Stimulated activated naive CD8-positive, alpha-beta T cell treated with anti-CD3 and anti-CD28 coated beads, Interleukin-15, Interleukin-2, amounts not matched to agents 100 U/mL and 50 U/mL, for 24 hours (primary cell): ENCODE measurements at places on chromosomes 7 and 10.
A peak's percentile ranks its signal among the peaks of the same experiment; 100 is the strongest.

GRCh38 chr10:118500477-118501104 is 94.9 kb downstream of the PRLHR start:
- DNase-seq, result no peak

DNA sequence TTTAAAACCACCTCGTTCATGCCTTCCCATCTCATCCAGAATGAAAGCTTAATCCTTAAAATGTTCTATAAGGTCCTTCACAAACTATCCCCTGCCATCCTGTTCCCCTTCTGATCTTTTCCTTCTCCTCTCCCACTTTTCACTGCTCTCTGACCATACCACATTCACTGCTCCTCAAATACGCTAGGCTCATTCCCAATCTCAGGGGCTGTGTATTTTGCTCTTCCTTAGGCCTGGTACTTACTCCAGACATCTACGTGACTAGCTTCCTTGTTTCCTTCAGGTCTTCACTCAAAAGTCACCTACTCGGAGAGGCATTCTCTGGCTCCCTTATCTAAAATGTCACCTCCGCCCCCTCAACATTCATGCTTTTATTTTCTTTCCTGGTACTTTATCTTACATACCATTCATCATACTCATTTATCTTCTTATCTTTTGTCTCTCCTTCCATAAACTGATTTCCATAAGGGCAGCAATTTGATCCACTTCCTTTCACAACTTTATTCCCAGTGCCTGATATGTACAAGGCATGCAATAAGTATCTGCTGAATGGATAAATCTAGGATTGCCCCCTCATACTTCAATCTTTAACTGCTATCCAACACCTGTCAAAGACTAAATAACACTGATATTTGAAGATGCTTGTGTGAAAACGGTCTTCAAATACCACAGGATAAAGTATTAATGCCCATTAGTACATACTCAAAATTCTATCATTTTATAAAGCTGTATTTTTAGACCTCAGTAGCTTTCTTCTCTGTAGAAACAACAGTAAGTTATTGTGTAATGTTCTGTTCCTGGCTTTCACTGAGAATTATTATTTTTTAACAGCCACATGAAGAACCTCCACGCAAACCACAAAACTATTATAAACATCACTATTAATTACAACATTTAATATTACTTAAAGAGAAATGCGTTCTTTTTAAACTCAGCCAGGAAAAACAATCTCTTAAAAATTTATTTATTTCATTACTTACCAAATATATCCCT is 27.0 kb downstream of the JMJD1C start:
- no peak for DNase-seq

DNA sequence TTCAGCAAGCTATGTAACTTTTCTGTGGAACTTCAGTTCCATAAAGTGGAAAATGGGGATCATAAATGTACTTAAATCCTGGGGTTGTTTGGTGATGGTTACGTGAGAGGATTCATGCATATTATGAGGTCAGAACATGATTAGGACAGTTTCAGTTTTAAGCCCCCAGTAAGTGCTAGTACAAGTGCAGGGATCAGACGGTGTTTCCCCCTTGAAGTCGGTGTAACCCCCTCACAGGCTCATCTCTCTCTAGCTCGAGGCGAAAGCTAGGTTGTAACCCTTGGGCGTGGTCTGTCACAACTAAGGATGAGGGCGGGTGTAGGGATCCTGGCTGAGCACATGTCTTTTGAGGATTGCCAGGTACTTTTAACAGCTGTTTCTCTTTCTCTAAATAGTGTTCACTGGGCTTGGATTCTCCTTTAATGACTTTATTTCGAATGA is 84.7 kb downstream of the SPAG6 start:
- DNase-seq, result peak; percentile 24

DNA sequence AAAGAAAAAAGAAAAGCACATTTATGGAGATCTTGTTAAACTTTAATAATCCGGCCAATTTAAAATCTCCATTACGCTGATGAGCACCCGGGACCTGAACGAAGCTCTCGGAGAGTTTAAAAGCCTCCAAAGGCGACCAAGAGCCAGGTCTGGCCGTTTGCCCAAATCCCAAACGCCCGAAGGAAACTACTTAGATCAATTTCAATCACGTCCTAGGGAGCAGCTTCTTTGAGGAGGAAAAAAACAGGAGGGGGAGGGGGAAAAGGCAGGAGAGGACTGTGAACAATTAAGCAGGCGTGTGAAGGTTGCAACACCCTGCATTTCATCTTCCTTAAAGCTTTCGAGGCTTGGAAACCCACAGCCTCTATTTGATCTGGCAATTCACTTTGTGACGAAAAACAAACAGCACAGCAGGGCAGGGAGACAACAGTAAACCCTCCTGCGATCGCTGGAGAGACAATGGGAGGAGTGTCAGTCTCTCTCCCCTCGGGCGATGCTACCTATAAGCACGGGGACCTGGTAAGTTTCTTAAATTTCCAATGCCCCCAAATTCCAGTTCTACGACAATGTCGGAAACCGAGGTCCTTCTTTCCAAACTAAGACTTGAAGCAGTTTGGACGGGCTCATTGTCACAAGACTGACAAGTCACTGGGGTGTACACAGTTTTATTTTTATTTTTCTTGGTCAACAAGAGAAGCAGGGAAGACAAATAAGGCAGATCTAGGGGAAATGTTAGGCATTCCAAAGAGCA is 1.2 kb downstream of the KLF6 start:
- no peak for DNase-seq

- DNase-seq, result no peak
Observed at GRCh38 chr7:140342727-140343514, 55.4 kb downstream of the SLC37A3 start.

DNA sequence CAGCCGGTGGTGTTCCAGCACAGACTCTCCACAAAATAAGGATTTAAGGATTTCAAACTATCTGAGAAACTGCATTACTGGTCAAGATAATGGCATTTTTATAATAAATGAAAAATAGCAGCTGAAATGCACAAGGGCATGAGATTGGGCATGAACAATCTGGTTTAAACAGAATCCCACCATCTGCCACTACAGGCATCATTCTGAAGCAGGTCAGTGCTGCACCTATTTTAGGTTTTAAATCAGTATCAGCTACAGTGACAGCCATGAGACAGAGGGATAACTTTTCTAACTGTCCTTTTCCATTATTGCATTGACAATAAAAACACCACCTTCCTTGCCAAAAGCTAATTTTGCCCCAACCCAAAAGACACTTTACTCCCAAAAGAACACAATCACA is 186.8 kb downstream of the ETV1 start:
- no peak for DNase-seq

GRCh38 chr7:109020251-109020650 is 450.6 kb downstream of the DNAJB9 start:
- DNase-seq, result no peak

DNA sequence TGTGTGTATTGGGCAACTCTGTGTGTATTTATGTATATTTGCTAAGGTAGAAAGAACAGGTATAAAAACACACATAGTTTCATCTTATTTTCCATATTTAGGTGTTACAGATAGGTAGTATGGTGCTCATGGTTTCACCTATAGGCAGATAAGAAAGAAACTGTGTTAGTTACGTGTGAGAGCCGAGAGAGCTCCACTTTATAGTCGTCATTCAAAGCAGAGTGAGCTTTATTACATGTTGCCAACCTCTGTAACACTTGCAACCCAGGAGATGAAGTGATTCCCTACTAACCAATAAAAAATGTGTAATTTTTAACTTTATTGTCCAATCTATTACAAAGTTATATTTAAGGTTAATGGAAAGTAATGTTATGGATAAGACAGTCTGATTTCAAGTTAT is 121.3 kb downstream of the AGMO start:
- DNase-seq, result no peak

DNA sequence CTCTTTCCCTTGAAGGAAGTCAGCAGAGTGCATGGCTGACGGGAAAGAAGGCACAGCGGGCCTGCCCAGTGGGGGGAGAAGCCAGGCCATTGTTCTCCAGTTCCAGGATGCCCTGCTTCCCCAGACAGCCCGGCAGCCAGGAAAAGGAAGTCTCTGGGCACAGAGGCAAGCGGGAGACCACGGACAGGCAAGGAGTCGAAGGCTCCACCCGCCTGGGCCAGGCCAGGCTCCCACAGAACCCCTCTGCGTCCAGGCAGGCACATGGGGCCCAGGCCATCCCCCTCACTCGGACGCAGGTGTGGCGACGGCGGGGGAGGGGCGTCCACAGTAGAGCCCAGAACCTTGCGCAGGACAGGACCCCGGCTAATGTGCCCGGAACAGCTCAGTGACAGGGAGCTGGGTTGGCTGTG is 8.7 kb downstream of the GPR146 start:
- DNase-seq, result no peak

- no peak for DNase-seq
Observed at GRCh38 chr7:32030904-32031692, 39.1 kb downstream of the PDE1C start.

DNA sequence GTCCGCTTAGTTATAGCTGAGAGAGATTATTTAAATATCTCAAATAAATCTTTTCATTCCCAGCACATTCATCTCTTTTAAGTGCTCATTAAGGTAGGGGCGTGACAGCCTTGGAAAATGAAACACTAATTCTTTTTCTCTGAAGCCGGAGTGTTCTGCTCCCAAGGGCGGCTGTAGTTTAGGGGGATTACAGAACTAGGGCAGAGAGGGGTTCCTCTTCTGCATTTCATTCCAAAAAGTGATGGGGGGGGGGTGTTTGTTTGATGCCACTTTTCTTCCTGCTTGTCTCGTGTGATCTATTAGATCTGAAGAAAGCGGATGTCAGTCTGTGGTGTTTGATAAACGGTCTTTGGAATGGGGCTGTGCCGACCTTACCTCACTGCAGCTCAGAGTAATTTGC is 506.5 kb upstream of the MGMT start:
- no peak for DNase-seq
